DMS 273 treated with DMSO at 0.1 percent for 48 hours (cell line): ENCODE measurements at places on chromosomes 13 and 19.

DNA sequence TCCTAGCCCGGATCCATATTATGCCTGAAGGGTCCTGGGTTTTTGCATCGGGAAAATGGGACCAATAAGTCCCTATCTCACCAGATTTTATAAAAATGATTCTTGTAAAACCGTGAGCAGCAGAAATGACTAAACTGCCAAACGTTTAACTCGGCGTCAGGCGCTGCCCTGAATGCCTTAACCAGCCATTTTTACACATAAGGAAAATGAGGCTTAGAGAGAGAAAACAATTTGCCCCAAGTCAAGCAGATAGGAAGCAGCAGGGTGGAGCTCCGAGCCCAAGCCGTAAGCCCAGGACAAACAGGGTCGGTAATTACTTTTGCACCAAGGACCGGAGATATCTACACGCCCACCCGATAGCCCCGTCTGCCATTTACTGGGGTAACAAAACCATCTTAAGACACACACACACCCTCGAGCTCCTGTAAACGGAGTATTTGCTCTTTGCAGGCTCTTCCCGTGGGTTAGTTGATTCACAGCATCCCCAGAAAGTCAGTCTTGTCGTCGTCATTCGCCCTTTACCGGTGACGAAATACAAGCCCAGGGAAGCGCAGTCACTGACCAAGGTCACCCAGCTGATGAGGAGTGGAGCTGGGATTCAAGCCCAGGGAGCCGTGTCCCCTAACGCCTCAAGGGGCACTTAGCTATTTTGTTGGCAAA lies 16.0 kb upstream of the MRI1 start:
- DNase-seq = no peak

DNA sequence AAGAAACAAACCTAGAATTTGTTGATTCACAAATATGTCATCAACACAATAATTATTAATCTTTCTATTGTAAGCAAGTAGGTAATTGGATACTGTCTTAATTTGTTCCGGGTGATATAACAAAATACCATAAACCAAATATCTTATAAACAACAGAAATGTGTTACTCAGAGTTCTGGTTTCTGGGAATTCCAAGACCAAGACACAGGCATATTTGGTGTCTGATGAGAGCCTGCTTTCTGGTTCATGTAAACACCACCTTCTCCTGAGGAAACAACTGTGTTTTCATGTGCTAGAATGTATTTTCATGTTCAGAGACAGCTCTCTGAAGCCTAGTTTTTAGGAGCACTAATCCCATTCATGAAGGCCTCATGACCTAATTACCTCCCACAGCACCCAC lies 1819.5 kb downstream of the SLITRK5 start:
- no peak for DNase-seq

DNA sequence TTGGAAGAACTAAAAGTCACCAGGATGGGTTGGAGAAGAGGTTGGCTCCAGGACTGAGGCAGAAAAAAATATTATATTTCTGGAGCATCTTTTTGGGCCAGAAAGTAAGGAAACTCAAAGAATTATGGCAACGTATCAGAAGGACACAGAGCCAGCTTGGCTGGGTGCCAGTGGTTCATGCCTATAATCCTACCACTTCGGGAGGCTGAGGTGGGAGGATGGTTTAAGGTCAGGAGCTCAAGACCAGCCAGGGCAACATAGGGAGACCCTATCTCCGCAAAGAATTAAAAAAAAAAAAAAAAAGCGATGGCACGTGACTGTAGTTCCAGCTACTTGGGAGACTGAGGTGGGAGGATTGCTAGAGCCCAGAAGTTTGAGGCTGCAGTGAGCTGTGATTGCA lies 108.1 kb downstream of the GADD45B start:
- DNase-seq = no peak

DNA sequence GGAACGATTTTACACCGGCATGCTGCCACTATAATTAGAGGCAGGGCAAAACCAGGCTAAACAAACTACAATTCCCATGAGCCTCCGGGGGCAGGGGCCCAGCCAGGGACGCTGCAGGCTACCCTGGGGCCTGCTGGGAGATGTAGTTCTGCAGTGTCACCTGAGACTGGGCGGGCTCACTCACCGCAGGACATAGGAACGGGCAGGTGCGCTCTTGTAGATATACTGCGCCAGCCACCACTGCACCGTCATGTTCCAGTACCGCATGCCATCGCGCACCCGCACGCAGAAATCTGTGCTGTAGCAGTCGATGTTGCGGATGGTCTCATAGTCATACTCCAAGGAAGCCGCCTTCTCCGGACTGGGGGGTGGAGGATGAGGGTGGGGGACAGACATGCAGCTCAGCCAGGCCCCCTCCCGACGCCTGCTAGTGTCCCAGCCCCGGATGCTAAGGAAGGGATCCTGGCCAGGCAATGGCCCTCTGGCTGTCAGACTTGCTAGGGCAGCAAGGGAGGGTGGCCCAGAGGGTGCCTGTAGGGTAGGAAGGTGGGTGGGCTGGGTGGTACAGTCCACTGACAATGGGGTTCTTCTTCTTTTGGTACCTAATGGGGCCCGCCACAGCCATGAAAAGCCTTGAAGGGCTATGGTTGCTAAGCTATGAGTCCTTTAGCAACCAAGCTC lies 5.8 kb upstream of the TMC4 start:
- DNase-seq = no peak

GRCh38 chr13:50483416-50483815 lies 360.1 kb downstream of the DLEU7 start:
- DNase-seq = no peak

DNA sequence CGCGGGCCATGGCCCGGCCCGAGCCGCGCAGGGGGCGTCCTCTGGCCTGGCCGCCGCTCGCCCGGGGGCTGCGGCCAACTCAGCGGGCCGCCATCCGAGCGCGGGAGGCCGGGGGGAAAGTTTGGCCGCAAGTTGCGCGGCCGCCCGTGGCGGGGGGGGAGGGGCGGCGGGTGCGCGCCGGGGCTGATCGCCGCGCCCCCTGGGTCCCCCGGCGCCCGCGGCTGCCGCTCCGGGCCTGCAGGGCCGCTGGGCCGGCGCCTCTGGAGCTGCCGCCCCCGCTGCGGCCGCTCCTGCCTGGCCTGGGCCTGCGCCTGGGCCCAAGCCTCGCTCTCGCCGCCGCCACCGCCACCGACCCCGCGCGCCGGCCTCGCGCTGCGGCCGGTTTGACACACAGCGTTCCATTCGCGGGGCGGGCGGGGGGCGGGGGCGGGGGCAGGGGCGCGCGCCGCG lies at the start of gene NR2F6:
NR2F6 (minus strand) TSS at position 385 of the 450 bp plus-strand sequence. CDS start 699 bp downstream, outside the sequence.
- DNase-seq = no peak

GRCh38 chr19:37988758-37989635 lies 82.0 kb downstream of the SIPA1L3 start:
- DNase-seq = no peak

GRCh38 chr19:11018763-11019162 lies 57.9 kb downstream of the SMARCA4 start:
- no peak for DNase-seq

DNA sequence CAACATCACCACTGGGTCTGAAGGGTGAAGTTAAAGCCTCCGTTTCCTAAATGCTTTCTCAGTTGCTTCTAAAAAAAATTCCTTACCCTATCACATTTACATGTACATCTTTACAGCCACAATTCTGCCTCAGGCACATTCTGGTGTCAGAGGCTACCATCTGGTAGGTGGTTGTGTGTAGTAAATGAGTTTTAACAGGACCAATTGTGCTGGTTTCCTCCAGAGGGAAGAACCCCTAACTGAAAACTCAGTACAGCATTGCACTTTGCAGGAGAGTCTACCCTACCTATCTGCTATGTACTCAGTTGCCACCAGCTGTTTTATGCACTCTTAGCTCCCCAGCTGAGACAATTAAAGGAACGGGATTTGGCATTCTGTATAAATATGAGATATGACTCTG lies 1576.5 kb downstream of the PCDH9 start:
- no peak for DNase-seq

- DNase-seq = no peak
Observed at GRCh38 chr13:63643543-63643942, 2227.9 kb upstream of the PCDH20 start.

GRCh38 chr13:25143706-25144105 lies 28.4 kb downstream of the AMER2 start:
- DNase-seq = no peak

DNA sequence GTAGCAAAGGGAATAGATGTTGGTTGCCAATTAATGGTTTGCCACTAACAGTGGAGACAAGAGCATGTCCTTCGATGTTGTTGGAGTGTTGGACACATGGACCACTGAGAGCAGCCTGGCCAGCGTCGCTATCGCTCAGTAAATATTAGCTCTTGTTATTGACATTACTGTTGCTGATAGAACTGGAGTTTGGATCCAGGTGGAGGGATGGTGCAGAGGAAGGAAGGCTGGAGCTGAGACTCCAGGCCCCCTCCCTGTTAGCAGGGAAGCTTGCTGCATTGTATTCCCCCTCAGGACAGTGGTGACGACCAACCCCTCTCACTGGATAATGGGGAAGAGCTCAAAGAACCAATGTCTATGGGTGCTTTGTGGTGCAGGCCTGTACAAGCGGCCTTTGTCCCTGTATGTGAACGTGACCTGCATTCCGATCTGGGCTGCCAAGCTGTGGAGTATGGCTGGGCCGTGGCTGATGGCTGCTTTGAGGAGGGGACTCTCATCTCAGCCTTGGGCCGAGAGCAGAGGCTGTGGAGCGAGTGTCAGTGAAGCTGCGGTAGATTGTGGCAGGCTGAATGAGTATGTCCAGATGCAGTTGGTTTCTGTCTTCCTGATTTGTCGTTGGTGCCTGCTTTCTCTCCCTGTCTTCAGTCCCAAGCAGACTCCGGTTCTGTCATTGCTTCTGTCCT lies 7.0 kb downstream of the CLASRP start:
- no peak for DNase-seq

GRCh38 chr13:106155411-106155810 lies 380.1 kb downstream of the EFNB2 start:
- DNase-seq = no peak

- no peak for DNase-seq
Observed at GRCh38 chr19:54142166-54142780, 4.7 kb downstream of the CNOT3 start.

DNA sequence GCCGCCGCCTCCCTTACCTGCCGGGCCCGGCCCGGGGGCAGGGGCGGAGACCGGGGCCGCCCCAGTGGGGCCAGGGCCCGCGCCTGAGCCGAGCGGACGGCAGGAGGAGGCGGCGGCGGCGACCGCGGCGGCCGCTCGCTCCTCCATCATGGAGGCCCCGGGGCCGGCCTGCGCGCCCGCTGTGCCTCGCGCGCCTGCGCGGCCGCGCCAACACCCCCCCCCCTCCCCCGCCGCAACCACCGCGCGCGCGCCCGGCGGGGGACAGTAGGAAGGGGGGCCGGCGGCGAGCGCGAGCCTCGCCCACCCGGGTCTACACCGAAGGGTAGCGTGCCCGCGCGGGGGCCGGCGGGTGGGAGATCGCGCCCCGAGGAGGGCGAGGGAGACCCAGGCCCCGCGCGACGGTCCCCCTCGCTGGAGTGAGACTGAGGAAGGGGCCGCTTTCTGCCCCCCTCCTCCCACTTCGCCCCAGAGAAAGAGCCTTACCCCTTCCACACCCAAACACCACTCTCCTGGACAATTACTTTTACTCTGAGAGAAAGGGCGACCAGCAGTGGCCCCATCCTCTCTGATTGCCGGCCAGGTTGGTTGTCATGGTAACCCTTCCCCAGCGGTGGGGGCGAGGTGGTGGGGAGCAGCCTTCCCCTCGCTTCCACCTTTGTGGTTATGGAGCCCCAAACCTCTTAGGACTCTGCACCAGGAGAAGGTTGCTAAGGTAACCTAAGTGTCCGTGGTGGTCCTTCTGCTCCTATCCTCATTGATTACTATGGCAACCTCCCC lies at the start of gene STRN4:
STRN4 (minus strand) TSS at position 170 of the 777 bp plus-strand sequence; CDS start at position 150, 20 bp downstream.
- DNase-seq = no peak

GRCh38 chr19:7497292-7497691 lies 8.5 kb upstream of the PEX11G start:
- no peak for DNase-seq

GRCh38 chr19:16542910-16543472 lies 754 bp upstream of the CHERP start:
- DNase-seq = no peak

DNA sequence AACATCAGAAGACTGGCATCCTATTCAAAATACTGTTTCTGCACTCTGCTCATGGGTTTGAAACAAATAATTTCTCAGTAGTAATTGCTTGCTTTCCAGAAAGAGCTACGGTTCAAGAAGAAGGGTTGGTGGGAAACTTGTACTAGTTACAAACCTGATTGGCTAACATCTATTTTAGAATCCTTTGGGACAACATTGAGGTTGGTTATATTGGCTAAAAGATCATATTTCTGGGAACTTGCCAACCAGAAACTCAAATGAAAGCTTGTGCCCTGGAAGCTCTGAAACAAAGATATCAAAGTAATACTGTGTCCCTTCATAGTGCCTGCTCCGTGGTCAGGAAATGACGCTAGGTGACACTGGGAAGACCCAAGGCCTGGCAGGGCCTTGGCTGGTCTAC lies 141.7 kb downstream of the LACC1 start:
- no peak for DNase-seq

DNA sequence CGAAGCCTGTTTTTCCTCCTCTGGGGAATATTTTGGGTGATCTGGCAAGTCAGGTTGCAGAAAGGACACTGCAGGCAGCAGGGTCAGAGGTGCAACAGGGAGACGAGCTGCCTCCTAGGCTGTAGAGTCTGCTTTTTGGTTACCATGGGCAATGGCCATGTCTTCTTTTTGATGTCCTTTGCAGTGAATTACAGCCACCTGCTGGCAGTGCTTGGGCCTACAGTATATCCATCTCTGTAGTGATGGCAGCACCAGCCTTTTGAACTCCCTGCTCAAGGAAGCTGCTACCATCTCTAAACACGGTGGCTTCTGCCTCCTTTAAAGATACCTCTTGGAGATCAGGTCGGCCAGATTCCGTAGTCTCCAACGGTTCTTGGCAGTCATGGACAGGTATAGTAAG lies 73.9 kb downstream of the WTIP start:
- DNase-seq = no peak

DNA sequence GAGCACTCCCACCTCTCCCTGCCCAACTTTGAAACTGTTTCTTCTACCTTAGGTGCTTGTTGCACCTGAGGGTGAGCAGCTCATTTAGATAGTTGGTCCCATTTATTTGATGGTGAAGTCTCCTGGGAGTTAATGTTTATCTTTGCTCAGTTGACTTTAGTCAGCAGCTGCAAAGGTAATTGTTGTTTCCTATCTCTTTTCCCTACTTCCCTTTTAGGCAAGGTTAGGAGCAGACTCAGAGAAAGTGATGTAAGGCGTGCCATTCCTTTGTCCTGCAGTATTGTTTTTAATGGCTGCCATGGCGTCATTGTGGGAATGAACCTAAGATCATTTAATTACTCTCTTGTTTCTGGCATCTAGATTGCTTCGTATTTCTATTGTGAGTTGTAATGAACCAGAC lies 11.6 kb downstream of the AKAP11 start:
- no peak for DNase-seq
